Amygdala (tissue), 56 donors: ENCODE measurements at places on chromosomes 11 and 22.

- no peak for DNase-seq
Observed at GRCh38 chr11:132357811-132358572, 987.6 kb downstream of the NTM start.

- DNase-seq, result peak; percentile 74
Observed at GRCh38 chr11:65315204-65315865, 669 bp downstream of the CDC42EP2 start.

DNA sequence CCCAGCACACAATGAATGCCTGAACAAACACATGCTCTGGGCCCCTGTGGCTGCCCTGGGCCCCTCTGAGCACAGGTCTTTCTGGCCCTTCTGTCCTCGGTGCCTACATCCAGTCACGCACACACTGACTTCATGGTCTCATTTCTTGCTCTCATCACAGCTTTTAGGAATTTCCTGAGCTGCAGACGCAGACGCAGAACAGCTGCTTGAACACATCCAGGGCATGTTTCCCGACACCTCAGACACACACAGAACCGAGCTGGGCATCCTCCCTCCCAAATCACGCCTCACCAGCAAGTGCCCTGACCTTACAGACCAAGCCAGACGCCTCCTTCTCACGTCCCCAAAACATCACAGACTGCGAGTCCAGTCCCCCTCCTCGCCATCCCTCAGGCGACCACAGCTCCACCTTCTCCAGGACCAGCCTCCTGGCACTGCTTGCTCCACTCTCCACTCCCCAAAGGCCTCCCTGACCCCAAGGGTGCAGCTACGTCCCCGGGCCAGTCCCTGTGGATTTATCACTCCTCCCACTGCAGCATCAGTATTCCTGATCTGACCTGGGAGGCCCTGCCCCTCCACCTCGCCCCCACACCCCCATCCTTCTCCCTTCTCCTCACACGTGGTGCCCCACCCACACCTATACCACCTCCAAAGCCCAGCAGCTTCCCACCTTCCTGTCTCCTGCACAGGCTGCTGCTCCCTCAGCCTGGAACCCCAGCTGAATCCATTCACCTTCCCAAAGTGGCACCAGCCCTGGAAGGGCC lies 12.9 kb downstream of the SIRT3 start:
- no peak for DNase-seq

DNA sequence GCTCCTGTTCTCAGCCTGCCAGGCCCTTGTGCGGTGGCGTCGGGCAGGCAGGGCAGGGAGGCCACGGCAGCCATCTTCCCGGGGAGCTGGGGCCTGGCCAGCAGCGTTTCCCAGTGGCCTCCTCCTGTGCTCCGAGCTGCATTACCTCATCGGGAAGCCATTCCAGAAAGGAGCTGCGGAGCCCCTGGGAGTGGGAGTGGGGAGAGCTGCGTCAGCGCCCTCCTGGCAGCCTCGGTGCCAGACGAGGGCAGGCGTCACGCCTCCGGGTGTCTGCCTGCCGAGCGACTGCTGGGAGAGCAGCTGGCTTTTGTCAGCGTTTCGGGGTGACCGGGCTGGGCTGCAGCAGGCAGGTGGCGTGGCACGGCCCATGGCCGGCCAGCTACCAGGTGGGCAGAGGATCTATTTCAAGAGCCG lies 30.9 kb upstream of the WNT7B start:
- no peak for DNase-seq

- no peak for DNase-seq
Observed at GRCh38 chr11:2129699-2130366, 9.4 kb downstream of the IGF2 start.

DNA sequence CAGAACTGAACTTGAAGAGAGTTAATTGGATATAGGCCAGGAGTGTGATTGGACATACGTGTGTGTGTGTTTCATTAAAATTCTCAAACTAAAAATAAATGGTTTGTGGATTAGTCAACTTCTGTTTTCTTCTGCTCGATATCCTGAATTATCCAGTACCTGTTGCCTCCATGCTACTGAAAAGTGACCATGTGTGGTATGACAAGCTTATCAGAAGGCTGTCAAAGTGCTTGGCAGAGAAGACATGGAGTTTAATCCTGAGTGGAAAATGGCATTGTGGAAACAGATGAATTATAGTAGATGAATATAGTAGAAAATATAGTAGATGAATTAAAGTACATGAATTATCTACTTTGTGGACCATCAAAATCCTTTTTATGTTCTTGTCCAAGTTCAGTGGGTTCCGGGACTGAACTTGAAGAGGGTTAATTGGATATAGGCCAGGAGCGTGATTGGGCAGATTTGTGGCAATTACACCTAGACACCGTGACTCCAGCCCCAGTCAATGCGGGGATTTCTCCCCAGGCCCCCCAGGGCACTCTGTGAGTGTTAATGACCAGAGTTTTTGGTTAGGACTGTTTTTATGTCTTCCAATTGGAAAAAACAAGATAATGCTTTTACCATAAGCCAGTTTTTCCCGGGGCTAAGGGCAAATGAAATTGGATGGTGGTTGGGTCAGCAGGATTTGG lies 30.1 kb downstream of the GRAMD1B start:
- DNase-seq, result no peak

- DNase-seq, result no peak
Observed at GRCh38 chr22:24103301-24103700, 78.0 kb upstream of the SUSD2 start.

- no peak for DNase-seq
Observed at GRCh38 chr11:13891911-13892310, 70.6 kb upstream of the SPON1 start.

DNA sequence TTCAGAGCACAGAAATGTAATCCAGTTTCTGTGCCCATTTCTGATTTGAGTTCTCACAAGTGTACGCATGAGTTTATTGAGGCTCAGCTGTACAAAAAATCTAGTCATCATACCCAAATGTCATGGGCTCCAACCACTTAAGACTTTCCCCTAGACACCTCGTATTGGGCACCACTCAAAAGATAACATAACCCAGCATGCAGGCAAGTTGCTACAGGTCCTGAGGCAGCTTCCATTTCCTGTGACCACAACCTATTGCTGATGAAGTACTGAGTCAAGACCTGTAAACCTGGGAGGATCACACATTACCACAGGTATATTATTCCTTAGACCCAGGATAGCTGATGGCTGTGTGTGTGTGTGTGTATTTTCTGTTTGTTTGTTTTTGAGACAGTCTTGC lies 95.2 kb downstream of the MRTFA start:
- DNase-seq, result no peak

GRCh38 chr11:62393735-62394134 lies 25.1 kb upstream of the SCGB1A1 start:
- no peak for DNase-seq

GRCh38 chr11:130638033-130638432 lies 189.6 kb downstream of the ADAMTS15 start:
- DNase-seq, result no peak

GRCh38 chr11:128262463-128263345 lies 324.7 kb downstream of the ETS1 start:
- no peak for DNase-seq

- DNase-seq, result no peak
Observed at GRCh38 chr22:26483043-26483438, 542 bp downstream of the HPS4 start.

GRCh38 chr11:40380835-40381234 lies 1078.6 kb downstream of the LRRC4C start:
- DNase-seq, result no peak

- no peak for DNase-seq
Observed at GRCh38 chr11:26254378-26254777, 77.6 kb upstream of the ANO3 start.

DNA sequence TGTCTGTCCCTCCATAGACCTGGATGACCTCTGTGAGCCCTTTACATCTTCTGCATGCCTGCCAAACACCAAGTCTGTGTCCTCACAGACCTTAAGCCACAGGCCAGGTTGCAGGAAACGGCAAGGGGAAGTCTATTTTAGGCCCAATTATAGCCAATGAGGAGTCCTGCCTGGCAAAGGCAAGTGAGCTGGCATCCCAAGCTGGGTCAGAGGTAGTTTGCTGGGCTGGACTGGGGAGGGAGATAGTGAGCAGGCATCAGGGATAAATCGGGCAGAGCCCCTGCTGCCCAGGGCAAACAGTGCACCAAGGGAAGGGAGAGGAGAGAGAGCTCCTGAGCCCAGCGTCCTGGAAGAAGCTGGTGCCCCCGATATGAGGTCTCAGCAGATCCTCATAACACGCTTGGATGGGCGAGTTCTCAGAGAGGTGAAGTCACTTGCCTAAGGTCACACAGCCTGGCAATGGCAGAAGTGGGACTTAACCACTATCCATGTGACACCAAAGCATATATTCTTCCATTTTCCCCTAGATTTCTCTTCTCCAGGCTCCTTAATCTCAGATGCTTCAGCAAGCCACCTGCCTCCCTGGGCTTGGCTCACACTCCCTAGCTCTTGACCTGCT lies 3.7 kb upstream of the RELT start:
- DNase-seq, result no peak

GRCh38 chr11:118406599-118407166 lies 5.3 kb downstream of the ATP5MG start:
- no peak for DNase-seq

- DNase-seq, result no peak
Observed at GRCh38 chr22:33221568-33221967, 163.4 kb upstream of the SYN3 start.

- DNase-seq, result no peak
Observed at GRCh38 chr11:59767225-59767611, 12.0 kb downstream of the STX3 start.

GRCh38 chr22:22692707-22693530 lies 48.5 kb downstream of the GGTLC2 start:
- DNase-seq, result no peak

DNA sequence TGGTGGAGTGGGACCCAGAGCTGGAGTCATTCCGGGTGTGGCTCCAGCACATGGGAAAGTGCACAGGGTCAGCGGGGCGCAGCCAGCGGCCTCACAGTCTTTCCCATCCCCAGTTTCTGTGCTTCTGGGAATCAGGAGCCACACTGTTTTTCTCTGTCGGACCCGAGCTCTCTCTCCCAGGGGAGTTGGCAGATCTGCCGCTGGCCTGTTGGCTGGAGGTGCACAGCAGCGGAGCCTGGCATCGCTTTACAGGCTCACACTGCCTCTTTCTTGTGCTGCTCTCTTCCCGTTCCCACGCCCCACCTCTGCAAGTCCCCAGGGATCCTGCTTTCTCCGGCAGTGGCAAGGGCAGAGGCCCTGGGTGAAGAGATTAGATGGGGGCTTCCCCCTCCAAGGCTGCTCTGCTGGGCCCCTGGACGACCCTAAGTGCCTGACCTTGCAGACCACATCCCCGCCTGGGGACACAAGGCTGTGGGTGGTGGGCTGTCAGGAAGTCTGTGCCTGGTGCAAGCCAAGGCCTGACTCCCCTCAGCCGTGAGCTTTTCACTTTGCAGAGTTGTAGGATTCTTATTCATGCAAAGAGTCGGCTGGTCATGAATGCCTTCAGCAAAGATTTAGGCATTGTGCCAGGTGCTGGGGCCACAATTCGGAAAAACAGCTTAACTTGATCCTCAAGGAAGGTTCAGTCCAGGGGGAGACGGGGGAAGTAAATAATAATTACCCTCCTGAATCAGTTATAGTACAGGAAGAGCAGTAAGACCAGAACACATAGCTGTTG lies 116.3 kb downstream of the TIMP3 start:
- no peak for DNase-seq

- no peak for DNase-seq
Observed at GRCh38 chr11:19978668-19979518, 181.4 kb downstream of the DBX1 start.

GRCh38 chr11:13327421-13327820 lies 49.8 kb downstream of the BMAL1 start:
- no peak for DNase-seq

DNA sequence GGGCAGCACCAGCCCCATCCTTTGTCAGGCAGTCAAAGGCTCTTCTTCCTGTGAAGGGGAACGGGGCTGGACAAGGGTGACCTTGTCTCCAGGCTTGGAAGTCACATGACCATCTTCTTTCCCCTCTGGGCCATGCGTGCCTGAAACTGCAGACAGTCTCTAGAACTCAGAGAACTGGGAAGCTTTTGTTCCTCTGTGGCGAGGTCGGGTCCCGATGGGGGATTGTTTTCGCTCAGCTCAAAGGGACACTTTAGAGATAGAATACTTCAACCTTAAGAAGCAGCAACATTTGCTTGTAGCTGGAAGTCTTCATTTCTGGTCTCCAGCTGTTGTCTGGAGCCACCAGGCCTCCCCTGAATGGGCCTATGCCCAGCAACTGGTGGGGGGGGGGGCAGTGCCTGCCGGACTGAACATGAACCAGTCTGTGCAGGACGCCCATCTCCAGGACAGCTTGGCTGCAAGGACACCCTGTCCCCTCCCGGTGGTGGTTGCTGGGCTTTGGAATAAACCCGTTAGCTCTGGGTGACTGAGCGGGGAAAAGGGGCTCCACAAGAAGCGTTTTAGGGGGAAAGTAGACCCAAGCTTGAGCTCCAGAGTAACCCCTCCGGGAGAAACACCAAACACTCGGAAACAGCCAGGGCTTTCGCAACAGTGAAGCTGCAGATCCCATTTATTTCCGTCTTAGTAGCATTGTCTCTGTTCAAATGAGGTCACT lies 55.7 kb upstream of the EMID1 start:
- peak; percentile 18 for DNase-seq

- no peak for DNase-seq
Observed at GRCh38 chr11:114398303-114398920, 1.9 kb downstream of the C11orf71 start.

- DNase-seq, result peak; percentile 11
Observed at GRCh38 chr22:28989035-28989464, 72.6 kb downstream of the C22orf31 start.

DNA sequence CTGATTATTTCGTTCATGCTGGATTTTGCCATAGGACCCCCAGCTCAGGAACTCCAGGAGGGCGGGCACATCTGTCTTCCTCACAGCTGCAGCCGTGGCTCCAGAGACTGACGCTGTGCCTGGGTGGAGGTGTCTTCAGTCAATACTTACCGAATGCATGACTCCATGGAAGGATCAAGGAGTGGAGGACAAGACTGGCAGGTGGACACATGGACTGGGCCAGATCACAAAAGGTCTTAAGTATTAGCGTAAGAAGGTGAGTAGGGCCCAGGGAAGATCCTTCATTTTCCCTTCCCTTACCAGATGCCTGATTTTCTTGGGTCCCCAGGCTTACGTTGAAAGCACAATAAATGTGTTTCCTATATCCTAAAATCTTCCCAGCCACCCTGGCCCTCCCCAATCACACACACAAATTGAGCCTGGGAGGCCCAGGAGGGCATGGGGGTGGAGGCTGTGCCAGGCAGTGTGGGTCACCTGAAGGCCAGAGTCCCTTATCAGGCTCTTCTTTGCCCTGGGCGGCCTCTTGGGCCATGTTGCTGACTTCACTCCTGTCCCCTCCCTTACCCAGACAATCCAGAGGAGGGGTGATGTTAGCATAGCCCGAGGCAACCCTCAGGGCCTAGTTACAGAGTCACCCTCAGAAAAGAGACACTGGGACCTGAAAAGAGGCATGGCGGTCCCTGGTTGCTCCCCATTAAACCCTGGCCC lies 56.4 kb downstream of the CYTH4 start:
- no peak for DNase-seq

DNA sequence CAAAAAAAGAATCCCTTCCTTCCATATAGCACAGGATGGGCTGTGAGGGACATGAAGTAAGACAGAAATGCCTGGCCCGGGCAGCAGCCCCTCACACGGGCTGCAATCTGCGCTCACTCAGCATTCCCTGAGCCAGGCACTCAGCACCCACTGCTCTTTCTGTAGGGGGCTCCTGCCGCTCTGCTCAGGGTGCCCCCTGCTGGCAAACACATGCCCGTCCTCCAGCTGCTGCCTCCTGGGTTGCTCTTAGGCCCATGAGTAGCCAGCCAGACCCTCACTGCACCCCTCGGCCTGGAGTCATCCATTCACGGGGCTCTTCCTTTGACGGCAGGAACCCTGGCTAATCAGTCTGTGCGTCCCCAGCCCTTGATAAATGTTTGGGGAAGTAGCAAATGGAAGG lies 6.9 kb downstream of the MCAT start:
- DNase-seq, result no peak

GRCh38 chr22:31995807-31996206 lies 47.3 kb upstream of the SLC5A1 start:
- DNase-seq, result no peak
